ENCODE measurements at places on chromosomes 7 and 10.
A peak's percentile ranks its signal among the peaks of the same experiment; 100 is the strongest.

DNA sequence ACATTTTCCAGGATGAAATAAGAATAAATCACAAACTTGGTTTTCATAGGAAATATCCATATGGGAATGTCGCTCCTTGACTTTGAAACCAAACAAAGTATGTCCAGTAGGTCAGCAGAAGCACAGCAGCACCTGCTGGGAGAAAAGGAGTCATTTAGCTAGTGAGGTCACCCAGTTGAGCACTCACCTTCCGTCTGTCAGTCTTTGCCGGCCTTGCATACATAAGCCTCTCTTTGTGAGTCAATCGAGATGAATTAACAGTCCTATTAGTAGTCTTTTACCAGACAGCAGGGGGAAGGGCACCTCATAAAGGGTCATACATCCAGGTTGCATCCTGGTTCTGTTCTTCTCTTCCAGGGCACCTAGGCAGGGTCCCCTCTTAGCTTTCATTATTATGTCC, 232.5 kb upstream of the FZD1 start:
- DNase-seq, result no peak

- no peak for DNase-seq
These were observed 10.2 kb downstream of the BRI3 start for GRCh38 chr7:98291717-98292116.

DNA sequence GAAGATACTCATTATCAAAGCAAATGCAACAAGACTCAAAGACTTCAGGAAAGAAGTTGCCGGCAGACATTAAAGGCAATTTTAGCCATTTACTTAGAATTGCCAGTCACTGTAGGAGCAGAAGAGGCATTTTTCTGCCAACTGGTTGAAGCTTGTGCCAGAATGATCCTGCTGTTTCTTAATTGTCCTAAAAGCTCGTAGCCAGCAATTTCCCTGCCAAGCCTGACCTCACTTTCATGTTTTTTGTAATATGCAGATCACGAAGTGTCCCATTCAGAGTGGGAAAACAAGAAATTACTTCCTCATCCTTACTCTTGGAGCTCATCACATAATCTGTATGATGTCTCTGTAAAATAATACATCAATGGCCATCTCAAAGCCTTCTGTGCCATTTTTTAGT, 130.9 kb upstream of the ANKRD1 start:
- DNase-seq, result peak; percentile 5

DNA sequence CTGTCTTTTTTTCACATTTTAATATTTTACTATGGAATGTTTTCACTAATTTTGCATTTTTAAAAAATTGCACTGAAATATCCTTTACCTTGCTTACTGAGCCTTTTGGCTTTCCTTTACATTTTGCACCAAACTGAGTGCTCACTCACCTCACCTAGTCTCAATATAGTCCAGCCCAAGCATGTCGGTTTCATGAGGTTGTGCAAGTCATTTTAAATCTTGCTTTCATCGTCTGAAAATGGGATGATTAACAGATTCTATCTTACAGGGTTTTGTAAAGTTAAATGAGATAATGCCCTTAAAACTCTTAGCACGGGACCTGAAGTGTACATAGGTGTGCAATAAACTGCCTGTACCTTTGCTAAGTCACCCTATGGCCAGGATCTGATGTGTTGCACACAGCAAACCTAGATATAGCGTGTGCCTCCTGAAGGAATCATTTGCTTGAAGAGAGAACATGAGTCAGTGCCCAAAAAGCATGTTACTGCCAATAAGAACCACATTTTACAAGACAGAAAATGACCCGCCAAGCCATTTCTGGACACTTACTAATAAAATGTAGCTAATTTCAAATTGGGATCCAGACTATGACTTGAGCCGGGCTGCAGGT, 199.8 kb downstream of the JCAD start:
- DNase-seq, result no peak

GRCh38 chr7:67870396-67870795, 873.8 kb downstream of the TYW1 start:
- no peak for DNase-seq

DNA sequence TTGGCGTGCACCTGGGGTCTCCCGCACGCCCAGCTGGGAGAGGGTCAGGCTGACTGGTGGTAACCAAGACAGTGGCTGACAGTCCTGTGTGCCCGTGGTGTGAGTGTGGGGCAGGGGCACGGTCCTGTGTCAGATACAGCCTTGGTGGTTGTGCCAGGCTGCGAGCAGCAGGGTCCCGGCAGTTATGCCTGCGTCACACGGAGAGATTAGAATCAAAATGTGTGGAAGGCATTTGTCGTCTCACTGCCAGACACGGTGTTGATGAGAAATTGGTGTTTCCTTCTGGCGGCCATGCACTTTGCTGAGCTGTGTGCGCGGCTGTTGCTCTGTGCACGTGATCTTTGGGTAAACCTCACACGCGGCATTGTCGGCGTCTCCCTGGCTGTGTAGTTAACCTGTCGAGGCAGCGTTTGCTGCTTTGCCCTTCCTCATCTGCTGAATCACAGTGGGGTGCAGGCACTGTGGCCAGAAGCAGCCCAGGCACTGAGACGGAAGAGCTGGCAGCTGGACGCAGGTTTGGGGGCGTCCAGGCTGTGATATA, 87.7 kb downstream of the NKX6-2 start:
- no peak for DNase-seq

DNA sequence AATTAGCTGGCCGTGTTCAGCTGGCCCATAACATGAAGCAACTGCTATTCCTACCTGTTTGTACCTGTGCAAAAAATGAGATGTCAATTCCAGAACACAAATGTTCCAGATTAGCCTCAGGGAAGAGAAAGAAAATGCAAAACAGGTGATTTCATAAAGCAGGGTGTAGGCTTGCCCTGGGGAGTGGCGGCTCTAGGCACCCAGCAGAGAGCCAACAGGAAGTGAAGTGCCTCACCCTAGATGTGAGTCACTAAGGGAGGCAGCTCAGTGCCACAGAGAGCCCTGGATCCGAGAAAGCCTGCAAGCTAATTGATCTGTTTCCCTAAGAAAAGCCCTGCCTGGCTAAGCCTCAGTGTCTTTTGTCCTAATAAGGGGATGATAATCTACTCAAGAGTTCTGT, 240.0 kb downstream of the ARHGAP21 start:
- DNase-seq, result peak; percentile 4

DNA sequence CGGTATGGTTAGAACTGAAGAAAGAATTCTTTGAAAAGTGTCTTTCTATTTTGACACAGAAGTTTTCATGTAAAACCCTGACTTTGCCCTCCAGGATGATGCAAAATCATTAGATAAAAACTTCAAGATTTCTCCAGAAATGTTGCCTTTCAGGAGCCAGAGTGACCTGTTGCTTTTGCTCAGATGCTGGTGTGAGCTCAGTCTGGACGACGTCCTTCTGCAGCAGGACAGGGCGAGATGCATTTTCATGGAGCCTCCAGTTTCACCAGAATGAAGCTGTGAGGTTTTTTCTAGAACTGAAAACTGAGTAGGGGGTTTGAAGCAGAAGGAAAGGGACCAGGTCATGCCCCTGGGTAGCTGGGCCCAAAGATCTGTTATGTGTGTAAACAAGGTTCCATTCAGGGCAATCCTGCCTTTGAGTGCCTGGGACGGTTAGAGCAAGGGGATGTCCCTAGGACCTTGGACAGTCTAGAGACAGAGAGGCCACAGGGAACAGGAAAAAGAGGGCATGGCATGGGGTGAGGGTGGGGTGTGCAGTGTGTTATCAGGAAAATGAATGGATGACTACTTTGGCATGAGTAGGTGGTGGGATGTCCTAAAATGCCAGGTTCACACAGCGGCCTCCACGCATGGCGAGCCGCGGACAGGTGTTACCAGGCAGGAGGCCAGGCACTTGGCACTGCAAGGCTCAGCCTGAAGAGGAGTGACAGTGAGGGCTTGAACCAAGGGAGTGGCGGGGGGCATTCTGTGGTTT, 356.3 kb downstream of the CXCL12 start:
- DNase-seq, result no peak

DNA sequence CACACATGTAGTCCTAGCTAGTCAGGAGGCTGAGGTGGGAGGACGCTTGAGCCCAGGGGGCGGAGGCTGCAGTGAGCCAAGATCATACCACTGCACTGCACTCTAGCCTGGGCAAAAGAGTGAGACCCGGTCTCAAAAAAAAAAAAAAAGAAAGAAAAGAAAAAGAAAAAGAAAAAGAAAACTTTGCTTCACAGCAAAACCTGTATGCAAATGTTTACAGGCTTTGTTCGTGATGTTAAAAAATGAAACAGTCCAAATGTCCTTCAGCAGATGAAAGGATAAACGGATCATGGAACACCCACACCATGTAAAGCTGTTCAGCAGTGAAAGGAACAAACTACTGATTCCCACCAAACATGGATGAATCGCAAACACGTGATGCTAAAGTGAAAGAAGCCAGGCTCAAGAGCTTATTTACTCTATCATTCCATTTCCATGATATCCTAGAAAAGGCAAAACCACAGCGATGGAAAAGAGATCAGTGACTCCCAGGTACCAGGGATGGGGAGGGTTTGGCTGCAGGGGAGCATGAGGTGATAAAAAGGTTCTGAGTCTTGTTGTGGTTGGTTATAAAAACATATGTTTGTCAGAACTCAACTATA, 15.1 kb downstream of the LRRC20 start:
- no peak for DNase-seq

DNA sequence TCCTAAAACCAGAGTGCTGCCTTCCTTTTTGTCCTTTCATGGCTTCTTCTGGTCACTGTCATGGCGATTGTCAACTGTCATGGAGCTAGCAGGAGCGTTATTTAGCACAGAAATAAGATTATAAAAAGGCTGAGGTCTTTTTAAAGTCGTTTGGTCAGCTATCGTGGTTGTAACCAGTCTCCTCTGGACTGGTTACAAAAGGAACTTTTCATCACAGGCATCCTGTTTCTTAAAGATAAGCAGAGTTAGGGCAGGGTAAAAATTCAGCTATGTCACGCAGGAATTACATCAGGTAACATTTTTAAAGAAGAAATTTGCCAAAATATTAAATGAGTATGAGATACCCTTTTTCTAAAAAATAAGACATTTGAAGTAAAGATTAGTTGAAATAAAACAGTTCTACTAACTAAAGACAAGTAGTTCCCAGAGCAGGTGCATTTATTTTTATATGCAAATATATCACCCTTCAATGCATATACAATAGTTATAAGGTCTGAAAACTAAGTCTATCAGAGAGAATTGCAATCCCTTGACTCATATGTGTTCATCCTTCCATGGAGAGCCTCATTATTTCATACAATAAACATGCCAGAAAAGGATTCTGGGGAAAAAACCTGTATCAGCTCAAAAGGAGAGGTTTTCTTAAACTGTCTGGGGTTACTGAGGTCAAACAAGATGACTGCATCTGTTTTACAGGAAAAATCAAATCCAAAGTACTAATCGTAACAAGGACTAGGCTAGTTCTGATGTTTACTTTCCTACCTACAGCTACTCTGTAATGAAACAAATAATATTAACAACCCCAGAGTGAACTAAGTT, 20.9 kb downstream of the FAM24A start:
- no peak for DNase-seq

GRCh38 chr10:124655191-124656112, 88.7 kb downstream of the FAM53B start:
- DNase-seq, result no peak

GRCh38 chr10:122954731-122955050, 664 bp upstream of the C10orf88 start:
- no peak for DNase-seq

DNA sequence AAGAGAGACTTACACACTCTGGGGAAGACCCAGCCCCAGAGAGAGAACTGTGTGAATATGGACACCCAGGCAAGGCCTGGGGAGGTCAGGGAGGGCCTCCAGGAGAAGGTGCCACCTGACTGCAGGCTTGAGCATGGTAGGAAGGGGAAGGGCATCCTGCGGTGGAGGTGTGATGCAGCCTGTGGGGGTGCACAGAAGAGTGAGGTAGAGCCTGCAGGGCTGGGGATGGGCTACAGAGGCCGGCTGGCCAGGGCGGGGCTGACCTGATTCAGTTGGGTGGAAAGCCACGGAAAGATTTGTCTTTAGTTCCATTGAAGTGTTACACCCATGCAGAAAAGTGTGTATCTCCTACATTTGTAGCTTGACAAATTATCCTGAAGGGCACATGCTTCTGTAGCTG, 47.6 kb downstream of the ZMIZ1 start:
- no peak for DNase-seq

DNA sequence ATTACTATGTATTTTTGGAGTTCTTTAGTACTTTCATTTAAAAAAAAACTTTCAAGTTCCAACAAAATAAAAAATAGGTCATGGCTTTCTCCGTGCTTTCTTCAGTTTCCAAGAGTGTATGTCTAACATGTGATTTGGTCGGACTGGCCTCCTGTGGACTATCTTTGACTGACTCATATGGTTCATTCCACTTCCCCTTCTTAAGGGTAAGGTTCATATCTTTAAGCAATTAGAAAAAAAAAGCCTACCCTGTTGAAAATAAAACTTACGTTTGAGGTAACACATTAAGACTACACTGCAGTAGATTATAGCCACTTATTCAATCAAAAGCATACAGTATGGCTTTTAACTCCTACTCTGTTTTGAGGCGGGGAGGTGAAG, 112.8 kb upstream of the AHR start:
- DNase-seq, result no peak

DNA sequence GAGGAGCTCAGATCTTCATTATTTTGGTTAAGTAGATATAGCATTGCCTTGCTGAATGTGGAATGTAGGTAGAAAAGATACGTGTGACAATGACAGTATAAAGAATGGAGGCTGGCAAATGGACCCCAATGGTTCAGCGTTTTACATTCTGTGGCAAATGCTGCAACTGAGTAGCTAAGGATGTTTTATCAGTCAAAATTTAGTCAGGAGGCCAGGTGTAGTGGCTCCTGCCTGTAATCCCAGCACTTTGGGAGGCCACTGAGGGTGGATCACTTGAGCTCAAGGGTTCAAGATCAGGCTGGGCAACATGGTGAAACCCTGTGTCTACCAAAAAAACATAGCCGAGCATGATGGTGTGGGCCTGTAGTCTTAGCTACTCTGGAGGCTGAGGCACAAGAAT, 120.5 kb upstream of the GHITM start:
- DNase-seq, result no peak
